ENCODE measurements at places on chromosomes 2 and 18.
A peak's percentile ranks its signal among the peaks of the same experiment; 100 is the strongest.

GRCh38 chr2:12554224-12555011 is 162.3 kb upstream of the TRIB2 start:
- DNase-seq = no peak

GRCh38 chr2:111522231-111522768 is 361.7 kb downstream of the ANAPC1 start:
- DNase-seq = no peak

GRCh38 chr2:222239945-222240675 is 58.7 kb downstream of the PAX3 start:
- no peak for DNase-seq

- peak; percentile 59 for DNase-seq
Observed at GRCh38 chr2:42009657-42010580, 37.9 kb upstream of the PKDCC start.

DNA sequence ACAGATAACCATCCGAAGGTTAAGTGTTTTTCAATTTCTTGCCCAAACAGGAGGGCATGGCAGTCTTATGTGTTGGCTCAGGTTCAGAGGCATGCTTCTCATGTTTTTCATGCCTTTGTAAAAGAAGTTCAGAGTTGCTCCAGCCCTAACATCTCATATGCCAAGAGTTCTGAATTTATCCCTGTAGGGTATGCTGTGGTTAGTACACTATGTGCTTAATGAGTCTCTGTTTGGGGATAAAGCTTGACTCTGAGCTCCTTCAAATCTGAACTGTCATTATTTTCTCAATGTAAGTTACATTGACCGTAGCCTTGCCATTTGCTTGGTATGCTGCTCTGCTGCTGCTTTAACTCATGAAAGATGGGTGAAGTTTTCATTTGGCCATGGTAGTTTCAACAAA is 67.9 kb upstream of the PNPT1 start:
- no peak for DNase-seq

- peak; percentile 40 for DNase-seq
Observed at GRCh38 chr18:45839414-45840395, 14.2 kb downstream of the SIGLEC15 start.

DNA sequence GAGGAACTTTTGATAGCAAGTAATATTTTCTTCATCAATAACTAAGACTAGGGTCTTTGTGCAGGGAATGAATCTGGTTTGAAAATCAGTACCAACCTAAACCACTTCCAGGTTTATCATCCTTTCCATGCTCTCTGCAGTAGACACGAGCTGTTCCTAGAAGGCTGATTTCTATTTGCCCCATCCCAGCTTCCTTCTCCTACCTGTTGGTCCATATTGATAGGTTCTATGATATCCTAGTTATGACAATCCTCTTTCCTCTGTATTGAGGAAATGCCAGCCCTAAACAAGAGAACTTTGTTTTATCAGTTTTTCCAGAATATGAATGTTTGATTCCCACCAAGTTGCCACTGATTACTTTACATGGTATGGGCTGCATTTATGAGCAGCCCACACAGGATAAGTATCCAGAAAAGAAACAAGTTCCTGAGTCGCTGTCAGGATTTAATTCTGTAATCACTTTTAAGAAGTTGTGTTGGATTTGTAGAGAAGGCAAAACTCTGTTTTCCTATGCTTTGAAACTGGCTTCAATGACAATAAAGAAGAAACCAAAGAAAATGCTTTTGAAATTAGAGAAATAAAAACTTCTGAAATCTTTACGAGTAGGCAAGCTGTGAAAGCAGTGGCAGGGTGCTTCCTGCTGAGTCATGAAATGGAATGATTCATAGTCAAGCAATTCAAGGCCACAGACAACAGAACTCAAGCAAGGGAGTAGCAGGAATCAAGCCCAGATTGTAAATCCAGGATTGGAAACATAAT is 37.3 kb upstream of the TANK start:
- peak; percentile 84 for DNase-seq

GRCh38 chr2:200305797-200306195 is 697 bp upstream of the SPATS2L start:
- no peak for DNase-seq

- no peak for DNase-seq
Observed at GRCh38 chr2:197982565-197982964, 178.2 kb downstream of the PLCL1 start.

- DNase-seq = no peak
Observed at GRCh38 chr2:150584081-150584480, 96.6 kb upstream of the RND3 start.

GRCh38 chr2:21422050-21422449 is 298.3 kb downstream of the TDRD15 start:
- DNase-seq = peak; percentile 30

- DNase-seq = no peak
Observed at GRCh38 chr2:146785101-146785500, 1059.7 kb upstream of the ACVR2A start.

GRCh38 chr18:54607213-54608027 is 16.4 kb downstream of the DYNAP start:
- DNase-seq = no peak

DNA sequence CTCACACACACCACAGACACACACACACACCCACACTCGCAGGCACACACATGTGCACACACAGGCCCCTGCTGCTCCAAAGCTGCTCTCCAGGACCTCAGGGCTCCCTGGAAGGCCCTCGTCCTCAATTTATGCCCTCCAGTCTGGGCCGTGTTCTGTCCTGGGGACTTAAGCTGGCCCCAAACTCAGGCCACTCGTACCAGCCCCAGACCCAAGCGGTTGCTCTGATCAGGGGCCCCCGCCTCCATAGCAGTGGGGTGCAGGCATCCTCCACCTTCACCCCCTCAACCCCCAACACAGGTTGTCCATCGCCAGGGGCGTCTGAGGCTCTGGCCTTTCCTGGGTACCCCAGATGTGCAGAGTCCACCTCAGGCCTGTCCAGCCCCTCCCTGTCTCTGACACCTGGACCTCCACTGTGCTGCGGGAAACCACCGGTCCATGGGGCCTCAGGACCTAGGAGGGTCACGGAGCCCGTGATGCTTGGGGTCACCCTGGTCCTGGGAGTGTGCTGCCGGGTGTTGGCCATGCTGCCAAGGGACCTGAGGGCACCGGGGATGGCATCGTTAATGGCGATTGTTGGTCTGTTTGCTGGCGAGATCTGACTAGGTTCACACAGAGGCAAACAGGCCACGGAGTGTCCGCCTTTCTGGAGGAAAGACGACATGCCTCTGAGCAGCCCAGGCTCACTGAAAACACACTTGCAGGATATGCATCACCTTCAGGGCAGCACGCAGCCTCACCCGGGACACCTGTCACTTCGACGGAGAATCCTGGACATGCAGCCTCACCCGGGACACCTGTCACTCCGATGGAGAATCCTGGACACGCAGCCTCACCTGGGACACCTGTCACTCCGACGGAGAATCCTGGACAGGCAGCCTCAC is 155.6 kb downstream of the NDUFA10 start:
- DNase-seq = no peak

GRCh38 chr18:74921057-74921820 is 287.7 kb downstream of the PTGR3 start:
- no peak for DNase-seq

DNA sequence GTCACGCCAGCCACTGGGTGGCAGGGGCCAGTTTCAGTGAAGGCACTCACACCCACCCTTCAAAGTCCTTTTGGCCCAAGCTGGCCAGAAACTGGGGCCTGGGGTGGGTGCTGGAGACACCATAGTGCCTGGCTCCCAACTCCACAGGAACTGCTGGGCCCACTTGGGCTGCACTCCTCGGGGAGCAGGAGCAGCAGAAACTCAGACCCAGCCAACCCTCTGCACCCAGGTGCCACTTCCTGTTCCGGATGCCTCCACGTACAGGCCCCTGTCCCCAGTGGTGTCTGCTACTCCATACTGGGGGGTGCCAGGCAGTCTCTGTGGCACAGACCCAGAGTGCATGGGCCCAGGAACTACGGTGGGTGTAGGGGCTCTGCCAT is 42.5 kb upstream of the ZNF519 start:
- DNase-seq = no peak

DNA sequence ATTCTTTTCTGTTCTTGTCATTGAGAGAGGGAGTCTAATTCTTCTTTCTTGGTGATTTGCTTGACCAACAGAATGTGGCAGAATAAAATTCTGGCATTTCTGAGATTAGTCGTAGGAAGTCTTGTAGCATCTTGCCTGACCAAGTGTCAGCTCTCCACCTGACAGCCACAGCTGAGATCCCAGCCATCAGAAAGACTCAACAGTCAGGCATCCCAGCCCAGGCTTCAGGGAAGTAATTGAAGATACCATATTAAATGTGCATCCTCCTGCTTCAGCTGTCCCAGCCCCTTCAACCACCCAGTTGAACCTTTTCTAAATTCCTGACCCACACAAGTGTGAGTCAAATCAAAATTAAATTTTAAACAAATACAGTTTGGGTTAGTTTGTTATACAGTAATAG is 208.3 kb downstream of the PIK3C3 start:
- DNase-seq = no peak

DNA sequence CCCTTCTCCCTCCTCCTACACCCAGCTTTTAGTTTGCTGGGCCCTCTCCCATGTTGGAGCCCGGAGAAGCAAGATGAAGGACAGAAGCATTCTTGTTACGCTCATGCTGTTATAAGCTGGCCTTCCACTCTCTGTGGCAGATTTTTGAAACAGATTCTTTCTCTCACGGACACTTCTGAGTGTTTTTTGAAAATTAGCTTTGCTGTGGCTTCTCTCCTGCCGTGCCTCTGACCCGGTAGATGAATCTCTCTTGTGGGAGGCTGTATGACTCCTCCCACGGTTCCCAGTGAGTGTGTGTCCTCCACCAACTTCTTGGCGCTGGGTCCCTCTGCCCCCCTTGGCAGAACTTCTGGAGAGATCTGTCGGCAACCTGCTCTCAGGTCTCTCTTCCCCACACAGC is 269.3 kb upstream of the MYT1L start:
- no peak for DNase-seq

- DNase-seq = no peak
Observed at GRCh38 chr2:239392688-239393387, 8.0 kb downstream of the HDAC4 start.

Measured in activated CD4-positive, alpha-beta T cell treated with anti-CD3 and anti-CD28 coated beads, Interleukin-2, Interleukin-6, amounts not matched to agents 100 ng/mL and 50 ng/mL, durations not matched to agents 16 hours and 8 hours (primary cell).